ENCODE measurements at places on chromosomes 16 and 17.

DNA sequence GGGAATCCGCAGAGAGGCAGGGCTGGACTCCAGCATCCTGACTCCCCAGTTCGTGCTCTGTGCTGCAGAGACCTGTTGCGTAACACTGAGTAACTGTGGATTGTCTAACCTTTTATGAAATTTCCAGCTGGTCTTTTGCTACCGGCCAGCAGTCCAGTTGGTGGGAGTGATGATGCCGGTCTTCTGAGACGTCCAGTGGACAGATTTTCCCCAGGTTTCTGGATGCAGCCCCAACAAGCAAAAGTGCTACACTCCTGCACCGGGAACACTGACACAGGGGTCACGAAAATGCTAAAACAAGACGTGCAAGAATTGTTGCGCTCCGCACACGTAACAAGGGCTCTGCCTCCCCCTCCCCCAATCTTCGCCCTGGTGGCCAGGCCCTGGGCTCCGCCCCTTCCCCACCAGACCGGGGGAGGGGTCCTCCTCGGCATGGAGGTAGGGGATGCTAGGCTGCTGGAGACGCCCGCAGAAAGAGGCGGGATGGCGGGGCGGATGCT, 701 bp upstream of the MRC2 start:
- no peak for DNase-seq

DNA sequence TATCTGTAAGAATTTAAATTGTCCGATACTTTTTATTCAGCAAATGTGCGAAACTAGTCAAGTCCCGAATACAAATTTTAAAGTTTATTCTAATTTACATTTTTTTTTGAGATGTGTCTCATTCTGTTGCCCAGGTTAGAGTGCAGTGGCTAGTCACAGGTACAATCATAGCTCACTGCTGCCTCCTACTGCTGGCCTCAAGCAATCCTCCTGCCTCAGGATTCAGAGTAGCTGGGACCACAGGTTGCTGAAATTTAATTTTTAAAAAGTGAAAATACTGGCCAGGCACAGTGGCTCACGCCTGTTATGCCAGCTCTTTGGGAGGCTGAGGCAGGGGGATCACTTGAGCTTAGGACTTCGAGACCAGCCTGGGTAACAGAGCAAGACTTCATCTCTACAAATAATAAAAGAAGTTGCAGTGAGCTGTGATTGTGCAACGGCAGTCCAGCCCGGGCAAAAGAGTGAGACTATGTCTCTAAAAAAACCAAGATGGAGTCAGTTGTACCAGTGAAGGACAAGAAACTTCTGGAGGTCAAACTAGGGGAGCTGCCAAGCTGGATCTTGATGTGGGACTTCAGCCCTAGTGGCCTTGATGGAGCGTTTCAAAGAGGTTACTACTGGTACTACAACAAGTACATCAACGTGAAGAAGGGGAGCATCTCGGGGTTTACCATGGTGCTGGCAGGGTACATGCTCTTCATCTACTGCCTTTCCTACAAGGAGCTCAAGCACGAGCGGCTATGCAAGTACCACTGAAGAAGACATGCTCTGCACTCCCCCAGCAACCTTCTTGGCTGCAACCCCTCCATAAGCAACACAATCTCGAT, 5.6 kb downstream of the POLG2 start:
- peak; percentile 61 for DNase-seq

DNA sequence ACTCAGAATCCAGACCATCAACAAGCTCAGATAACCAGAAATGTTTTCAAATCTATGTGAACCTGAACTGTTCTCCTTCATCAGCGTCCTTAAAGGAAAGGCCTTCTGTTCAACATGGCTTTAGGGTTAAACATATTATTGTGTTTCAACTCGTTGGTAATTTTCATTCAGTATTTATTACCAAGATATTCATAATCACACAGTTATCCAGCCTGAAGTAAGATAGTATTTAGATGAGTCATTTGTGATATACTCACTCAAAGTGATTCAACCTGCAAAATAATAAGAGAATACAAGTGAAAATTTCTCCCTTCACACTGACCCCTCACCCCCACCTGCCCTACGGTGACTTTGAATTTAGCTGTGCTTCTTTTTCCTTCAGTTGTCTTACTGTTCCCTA, 3.0 kb downstream of the CYLD start:
- no peak for DNase-seq

- no peak for DNase-seq
Observed at GRCh38 chr17:40600486-40601046, 35.3 kb upstream of the CCR7 start.

- DNase-seq = no peak
Observed at GRCh38 chr17:15966183-15966878, 21.4 kb downstream of the ADORA2B start.

GRCh38 chr17:69062860-69063581, 2.3 kb upstream of the ABCA9 start:
- DNase-seq = no peak

DNA sequence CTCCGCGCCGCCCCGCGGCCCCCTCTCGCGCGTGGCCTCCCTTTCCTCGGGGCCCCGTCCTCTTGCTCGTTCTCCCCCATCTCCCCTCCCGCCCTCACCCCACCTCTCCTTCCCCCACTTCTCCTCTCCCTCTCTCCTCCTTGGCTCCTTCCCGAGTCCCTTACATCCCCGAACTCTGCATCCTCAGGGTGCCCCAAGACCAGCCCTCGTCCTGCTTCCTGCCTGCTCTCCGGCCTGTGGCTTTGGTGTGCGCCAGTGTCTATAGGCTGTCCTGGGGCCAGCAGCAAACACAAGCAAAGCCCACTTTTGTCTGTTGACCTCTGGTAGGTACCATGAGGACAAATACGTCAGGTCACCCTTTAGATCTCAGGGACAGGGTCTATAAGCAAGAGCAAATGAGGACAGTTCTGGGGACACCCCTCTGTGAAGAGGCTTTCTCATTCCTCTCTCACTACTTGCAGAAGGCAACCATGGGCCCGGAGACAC, 284 bp upstream of the COPZ2 start:
- no peak for DNase-seq

DNA sequence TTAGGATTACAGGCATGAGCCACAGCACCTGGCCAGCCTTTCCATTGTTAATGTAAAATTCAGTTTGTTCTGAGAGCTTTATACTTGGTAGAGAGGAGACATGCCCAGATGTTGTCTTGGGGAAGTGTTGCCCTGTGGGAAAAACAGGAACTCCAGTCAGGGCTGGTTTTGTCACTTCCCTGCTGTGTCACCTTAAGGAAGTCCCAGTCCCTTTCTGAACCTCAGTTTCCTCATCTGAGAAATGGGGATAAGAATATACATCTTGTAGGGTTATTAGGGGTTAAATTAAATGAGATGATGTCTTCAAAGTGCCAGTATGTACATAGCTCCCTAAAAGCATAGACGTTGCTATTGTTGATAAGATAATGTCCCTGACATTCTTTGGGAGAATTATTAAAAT, 25.3 kb downstream of the CLEC16A start:
- no peak for DNase-seq

DNA sequence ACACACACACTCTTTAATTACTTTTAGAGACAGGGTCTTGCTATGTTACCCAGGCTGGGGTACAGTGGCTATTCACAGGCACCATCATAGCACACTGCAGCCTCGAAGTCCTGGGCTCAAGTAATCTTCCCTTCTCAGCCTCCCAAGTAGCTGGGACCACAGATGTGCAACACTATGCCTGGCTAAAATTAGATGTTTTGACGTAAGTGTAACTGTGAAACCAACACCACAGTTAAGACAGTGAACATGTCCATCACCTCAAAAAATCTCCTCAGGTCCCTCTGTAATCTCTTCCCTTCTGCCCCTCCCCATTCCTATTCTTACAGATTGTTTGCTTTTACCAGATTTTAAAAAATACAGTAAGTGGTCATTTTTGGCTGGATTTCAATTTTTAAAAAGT, 66.7 kb downstream of the RPGRIP1L start:
- DNase-seq = no peak

GRCh38 chr16:20243731-20244281, 83.5 kb downstream of the GP2 start:
- no peak for DNase-seq

GRCh38 chr16:12348733-12349704, 372.5 kb downstream of the SNX29 start:
- no peak for DNase-seq

GRCh38 chr16:54242199-54242598, 44.4 kb downstream of the IRX3 start:
- no peak for DNase-seq

GRCh38 chr17:81165246-81166032, at the start of gene PVALEF:
PVALEF (plus strand) TSS chr17:81165507; CDS start chr17:81181227, 15,720 bp downstream.
- DNase-seq = no peak

DNA sequence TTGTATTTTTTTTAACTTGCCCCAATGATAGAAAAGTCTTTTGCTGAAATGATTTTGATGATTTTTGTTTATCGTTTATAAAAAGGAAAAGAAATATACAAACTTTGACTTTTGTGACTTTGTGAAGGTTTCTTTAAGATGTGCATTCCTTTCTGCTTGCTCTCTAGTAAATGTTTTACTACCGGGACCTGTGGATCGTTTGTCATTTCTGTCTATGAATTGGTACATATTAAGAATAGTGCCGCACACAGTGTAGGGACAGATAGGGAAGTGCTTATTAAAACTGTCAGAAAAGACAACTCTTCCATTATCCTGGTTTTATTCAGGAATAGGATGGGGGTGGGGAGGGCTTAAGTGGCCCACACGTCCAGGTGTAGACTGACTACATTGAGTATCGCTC, 8.1 kb upstream of the PSMC5 start:
- no peak for DNase-seq

DNA sequence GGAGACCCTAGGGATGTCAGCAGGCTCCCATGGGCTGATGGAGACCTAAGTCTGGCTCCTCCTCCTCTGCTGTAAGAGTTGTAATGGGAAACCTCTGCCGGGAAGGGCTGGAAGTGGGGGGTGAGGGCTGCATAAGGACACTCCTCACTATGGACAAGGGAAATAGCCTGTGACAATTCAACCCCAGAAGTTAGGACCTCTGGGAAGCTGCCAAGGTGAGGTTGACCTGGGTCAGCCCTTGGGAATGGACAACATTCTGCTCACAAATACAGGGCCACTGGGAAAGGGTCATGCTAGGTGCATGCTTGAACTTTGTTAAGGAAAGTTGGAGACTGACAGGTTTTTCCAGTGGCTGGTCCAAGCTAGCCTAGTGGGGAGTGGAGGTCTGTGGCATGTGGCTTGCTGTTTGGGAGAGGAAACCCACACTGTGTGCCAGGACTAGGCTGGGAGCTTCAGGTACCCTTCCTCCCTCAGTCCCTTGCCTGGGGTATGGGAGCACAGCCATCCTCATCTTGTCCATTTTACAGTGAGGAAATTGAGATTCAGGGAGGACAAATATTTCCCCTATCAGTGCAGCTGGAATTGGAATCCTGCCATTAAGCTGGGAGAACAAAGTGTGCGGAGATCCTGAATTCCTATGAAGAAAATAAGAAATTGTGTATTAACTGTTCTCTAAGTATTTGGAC, 190.4 kb downstream of the SALL1 start:
- no peak for DNase-seq

GRCh38 chr17:80825471-80826345, 165.9 kb upstream of the CHMP6 start:
- DNase-seq = no peak

DNA sequence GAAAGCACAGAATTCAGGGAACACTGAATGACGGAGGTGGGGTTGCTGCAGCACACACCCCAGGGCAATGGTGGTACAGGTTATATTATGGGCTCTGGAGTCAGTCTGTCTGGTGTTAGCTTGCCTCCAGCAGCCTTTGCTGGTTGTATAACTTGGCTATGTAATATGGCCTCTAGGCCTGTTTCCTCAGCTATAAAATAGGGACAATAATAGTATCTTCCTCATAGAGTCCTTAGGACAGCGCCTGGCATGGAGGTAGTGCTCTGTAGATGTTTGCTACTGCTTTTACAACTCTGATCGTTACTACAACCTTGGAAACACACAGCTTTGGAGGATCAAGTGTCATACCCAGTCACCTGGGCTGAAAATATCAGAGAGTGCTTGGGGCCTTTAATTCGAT, 31.5 kb downstream of the GTF3C1 start:
- DNase-seq = no peak

- no peak for DNase-seq
Observed at GRCh38 chr16:13307851-13308250, 406.5 kb downstream of the SHISA9 start.

GRCh38 chr16:81786868-81787267, 7.8 kb downstream of the PLCG2 start:
- DNase-seq = no peak

DNA sequence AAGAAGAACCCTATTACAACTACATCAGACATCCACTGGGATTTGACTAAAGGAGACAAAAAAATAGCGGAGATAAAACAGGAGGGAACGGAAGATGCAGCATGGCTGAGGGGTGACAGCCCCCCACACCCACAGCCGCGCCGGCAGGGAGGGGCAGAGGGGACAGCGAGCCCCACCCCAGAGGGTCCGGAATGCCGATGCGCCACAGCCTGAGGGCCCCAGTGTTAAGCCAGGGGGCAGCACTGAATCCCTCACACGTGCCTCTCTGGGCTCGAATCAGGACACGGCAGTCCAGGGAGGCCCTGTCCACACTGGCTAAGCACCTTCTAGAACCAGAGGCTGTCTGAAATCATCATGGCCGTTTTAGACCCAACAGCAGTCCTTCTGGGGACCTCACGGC, 18.8 kb downstream of the MAP1LC3B start:
- DNase-seq = no peak

DNA sequence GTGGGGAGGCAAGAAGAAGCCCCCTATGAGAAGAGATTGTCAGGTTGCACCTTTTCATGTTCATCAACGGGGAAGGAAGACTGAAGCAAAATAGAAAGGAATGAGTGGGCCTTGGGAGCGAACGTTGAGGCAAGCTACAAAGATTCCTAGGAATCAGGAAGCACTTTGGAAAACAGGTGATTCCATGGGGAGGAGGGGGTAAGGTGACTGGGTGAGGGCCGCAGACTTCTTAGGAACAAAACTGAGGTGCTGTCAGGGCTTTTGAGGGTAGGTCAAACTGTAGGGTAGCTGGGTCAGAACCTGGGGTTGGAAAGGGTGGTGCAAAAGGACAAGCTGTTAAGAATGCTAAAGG, 528 bp downstream of the ITFG1 start:
- DNase-seq = no peak

DNA sequence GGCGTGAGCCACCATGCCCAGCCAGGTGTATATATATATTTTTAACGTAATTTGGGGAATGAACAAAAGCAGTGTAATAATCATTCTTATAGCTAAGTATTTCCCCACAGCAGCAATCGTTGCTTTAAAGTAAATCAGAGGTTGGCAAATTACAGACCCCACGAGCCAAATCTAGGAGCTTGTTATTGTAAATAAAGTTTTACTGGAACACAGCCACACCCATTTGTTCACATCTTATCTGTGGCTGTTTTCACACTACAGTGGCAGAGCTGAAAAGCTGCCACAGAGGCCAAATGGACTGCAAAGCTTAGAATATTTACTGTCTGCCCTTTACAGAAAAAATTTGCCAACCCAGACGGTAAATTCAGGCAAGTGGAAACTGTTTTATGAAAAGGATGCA, 50.8 kb downstream of the RAB11FIP4 start:
- DNase-seq = no peak

DNA sequence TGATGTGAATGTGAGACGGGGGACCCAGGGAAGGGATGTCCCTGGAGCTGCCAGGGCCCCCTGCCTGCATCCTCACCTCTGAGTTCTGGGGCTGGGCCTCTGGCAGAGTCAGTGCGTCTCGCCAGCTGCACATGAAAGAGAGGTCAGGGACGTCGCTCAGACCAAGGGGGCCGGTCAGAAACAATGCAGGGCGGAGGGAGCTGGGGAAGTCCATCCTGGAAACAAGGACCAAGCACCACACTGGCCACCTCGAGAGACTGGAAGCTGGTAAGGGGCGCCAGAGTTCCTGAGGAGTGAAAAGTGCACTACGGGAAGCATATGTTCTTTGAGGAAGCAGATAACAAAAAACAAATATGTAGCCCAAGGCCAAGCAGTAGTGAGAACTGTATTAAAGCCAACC, 2.1 kb downstream of the TAF1C start:
- DNase-seq = no peak

Data from hematopoietic multipotent progenitor cell treated with erythropoietin and hydrocortisone succinate and interleukin-3 and kit ligand, for 17 days (in vitro differentiated cells).